Cardiac fibroblast (primary cell): ENCODE measurements at places on chromosomes 1 and 21.

DNA sequence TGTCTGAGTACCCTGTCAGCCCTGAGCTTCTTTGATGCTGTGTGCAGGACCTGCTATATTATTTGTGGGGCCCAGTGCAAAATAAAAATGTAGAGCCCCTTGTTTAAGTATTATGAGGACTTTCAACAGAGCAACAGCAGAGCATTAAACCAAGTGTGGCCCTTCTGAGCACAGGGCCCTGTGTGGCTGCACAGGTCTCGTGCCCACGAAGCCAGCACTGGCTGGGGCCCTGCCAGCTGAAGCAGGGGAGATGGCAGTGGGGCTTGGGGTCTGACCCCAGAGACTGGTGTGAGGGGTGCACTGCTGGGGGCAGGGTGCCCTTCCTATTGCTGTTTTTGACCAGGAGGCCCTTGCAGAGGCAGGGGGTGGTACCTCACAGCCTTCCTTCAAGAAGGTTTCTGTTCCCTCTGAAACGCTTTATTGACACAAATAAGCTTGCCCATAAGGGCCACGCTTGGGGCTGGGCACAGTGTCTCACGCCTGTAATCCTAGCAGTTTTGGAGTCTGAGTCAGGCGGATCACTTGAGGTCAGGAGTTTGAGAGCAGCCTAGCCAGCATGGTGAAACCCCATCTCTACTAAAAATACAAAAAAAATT, 2.2 kb upstream of the SEMA4A start:
- DNase-seq = peak; percentile 58

DNA sequence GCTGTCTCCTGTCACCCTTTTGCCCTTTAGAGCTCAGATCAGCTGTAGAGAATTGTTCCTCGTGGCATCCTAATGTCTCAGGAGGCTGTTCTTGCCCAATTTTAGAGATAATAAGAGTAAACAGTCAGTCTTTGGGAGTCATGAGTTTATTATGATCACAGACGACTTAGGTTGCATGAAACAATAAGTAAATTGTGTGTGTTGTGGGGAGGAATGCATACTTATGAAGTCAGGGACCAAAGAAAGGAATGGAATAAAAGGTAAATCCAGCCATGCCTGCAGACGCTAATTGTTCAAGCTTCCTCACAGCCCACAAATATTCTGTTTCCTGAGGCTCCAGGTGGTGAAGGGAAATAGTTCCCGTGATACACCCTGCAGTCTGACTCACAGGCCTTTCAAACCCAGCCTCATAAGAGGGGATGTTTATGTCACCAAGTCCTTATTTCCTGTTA, 897 bp downstream of the EPHX4 start:
- peak; percentile 3 for DNase-seq

DNA sequence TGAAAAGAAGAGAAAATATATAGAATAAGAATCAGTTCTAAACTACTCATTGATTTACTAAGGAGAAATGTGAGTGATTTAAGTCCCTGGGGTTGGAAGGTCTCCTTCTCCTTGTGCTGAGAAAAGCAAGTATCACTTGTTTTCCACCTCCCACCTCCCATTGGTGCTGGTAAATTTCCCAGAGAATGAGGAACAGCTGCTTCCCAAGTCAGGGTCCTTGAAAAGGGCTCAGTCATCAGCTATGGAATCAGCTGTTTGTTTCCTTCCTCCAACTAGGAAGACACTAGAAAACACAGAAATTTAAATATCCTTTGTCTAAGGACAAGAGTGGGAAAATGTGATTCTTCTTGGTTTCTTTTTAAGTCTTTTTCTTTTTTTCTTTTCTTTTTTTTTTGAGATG, 131.3 kb upstream of the C1orf21 start:
- no peak for DNase-seq

GRCh38 chr1:59220356-59220755, 76.5 kb upstream of the FGGY start:
- DNase-seq = no peak

GRCh38 chr1:26789931-26790330, 2.2 kb downstream of the PIGV start:
- no peak for DNase-seq

GRCh38 chr1:221076391-221076811, 197.2 kb downstream of the HLX start:
- no peak for DNase-seq

DNA sequence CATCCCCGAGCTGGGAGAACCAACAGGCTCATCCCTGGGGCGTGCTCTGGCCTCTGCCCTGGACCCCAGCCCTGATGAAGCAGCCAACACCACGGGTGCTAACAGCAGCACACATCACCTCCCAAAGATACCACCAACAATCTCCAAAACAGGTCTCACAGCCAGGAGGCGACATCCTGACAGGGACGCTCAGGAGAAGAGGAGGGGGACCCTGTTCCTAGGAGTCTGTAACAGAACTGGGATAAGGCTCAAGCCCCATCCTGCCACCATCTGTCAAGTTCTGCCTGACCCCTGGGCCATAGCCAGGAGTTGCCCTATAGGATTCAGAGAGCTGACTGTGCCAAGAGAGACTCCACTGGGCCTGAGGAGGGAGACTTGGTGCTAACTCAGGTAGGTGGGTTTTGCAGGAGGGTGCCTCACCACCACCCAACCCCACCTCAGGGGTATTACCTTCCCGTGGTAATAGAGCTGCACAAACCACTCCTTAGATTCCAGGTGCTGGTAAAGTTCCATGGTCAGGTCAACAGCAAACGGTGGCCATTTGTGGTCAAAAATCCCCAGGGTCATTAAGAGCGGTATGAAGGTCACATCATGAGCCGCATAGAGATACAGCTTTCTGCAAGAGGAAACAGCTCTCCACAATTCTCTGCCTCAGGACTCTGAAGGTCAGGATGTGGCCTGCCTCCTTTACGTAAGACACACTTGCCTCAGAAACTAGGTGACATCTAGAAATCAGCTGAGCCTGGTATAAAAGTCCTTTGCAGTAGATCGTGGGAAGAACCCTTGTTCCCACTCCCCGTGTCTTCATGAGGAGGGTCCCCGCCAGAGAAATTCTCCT, 22.3 kb downstream of the ACP6 start:
- DNase-seq = no peak

GRCh38 chr1:197910120-197910991, 6.8 kb upstream of the LHX9 start:
- no peak for DNase-seq

DNA sequence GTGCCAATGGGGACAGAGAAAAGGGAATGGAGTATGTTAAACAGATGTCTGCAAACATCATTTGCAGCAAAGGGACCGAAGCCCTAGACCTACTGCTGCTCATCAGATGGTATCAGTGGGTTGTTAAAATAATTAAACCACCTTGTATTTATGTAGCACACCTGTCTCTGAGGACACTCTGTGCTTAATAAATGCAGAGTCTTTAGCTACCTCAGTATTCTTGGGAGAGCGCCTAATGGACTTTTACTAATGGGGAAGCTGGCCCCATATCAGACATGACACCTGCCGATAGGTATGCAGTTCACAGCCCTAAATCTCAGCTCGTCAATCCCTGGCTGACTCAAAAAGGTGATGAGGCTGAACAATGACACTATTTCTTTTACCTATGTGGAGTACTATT, 54.4 kb downstream of the SYT6 start:
- DNase-seq = no peak

DNA sequence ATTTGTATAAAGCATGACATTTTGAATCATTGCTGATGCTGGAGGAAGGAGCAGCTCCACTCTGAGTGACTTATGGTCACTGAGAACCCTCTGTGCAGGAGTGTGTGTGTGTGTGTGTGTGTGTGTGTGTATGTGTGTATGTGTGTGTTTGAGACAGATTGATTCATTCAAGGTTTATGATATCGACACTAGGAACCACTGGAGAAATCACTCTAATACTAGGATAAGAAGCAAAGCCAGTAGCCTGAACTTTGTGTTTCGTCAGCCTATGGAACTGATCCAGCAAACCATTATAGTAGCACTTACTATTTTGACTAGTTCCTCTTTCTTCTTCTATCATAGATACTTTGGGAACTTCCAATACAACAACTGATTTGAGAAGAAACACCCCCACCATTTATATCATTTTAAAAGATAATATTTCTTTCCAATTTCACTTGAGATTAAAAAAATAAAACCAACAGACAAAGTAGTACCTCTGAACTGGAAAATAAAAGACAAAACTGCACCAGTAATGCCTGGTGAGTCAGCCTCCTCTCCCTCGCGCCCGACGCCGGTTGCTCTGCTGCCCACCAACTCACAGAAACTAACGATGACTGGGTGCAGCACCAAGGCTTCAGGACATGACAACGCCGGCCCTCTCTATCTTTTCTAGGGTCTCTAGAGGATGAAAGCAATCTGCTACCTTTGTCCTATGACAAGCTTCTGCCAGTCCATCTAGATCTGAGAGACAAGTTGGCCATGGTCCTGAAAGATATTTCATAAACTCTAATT, 20.9 kb downstream of the SLAMF1 start:
- no peak for DNase-seq

DNA sequence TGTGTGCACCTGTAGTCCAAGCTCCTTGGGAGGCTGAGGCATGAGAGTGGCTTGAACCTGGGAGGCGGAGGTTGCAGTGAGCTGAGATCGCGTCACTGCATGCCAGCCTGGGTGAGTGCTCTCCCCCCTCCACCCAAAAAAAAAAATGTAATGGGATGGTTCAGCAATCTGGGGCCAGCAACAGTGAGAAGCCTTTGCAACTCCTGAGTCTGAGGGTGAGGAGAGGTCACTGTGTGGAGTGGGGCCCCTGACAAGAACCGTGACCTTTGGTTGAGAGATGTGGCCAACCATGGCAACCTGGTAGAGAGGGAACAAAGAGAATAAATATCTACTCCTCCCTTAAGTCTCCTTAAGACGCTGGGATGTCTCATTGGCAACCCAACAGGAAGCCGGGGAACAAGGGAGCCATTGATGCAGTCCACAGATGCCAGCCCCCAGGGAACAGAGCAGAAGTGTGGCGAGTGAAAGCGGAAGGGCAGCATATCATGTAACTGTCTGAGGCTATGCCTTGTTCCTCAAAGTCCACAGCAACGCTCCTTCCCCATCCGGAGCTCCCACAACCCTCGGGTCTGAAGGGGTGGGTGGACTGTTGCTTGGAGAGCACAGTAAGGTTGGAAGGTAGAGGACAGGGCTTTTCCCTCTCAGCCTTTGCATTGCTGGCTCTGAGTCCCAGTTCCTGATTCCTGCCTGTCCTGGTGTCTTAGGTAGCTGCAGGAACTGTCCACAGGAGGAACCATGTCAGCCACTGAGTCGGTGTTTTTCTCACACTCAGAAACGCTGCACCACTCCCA, 8.3 kb downstream of the TRNP1 start:
- no peak for DNase-seq

DNA sequence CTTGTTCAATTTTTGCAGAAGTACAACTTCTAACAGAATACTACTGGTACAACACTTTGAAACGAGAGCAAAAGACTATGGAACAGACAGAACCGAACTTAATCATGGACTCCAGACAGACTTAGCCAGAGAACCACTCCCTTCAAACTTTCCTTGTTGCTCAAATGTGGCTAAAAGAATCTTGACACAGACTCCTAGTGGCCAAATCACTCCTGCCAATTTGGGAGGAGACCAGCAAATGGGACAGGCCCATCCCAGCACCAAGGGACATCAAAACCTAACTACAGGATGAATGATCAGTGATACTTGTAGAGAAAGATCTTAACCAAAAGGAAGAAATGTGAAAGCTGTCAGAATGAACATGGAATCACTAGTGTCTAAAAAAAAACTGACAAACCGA, 154.0 kb downstream of the MATN1 start:
- no peak for DNase-seq

GRCh38 chr1:24724345-24725208, 20.7 kb upstream of the CLIC4 start:
- peak; percentile 82 for DNase-seq

DNA sequence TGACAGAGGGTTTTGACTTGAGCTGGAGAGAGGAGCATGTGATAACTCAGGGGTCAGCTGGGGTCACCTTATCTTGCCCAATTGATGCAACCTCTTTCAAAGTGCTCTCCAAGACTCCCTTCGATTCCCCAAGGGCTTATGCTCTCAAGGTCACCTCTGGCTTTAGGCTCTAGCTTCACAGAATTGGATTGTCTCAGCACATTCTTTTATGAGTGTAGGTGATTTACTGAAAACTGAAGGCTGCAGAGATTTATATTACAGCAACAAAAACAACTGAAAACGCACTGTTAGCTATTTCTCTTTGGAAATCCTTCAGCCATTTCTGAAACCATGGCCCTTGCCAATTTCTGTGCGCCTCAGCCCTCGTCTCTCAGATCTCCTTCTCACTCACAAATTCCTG, 34.5 kb upstream of the MAP1LC3C start:
- DNase-seq = no peak

- no peak for DNase-seq
Measured at GRCh38 chr1:157139052-157139715, 989 bp upstream of the ETV3 start.

GRCh38 chr1:108646648-108647269, 14.1 kb downstream of the HENMT1 start:
- peak; percentile 83 for DNase-seq

- no peak for DNase-seq
Measured at GRCh38 chr1:216630532-216630931, 92.7 kb downstream of the ESRRG start.

GRCh38 chr1:214840356-214840755, 237.4 kb downstream of the CENPF start:
- DNase-seq = no peak

GRCh38 chr1:206050655-206051235, 2.2 kb upstream of the RHEX start:
- peak; percentile 25 for DNase-seq

DNA sequence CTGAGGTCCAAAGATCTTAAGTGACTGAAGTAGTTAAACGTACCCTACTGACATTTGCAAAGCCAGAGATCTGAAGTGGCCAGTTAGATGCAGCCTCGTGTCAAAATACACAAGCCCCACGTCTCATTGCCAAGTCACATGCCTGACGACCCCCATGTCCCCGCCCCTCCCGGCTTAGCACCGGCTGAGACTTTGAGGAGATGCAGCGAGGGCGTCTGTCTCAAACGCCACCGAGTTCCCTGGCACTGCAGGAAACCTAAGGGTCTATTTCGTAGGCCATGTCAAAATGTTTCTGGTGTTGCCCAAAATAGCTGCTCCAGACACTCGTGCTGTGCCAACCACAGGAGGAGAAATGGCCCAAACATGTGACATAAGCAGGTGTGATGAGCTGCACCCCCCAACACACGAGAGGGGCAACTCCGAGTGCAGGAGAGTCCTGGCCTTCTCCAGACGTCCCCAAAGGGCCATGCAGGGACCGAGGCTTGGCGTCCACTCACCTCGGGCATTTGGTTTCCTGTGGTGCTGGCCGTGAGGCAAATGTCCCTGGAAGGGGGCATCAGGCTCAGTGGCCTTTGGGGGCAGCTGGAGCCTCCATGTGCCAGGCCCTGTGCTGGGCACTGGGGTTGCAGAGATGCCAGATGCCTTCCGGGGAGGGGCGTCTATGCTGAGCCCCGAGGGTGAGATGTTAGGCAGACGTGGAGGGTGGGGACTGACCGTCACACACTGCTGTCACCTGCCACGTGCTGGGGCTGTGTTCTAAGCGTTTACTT, 67.0 kb downstream of the MATN1 start:
- DNase-seq = no peak

GRCh38 chr1:153402226-153402625, 11.4 kb upstream of the S100A8 start:
- no peak for DNase-seq
